ENCODE measurements at places on chromosomes 4 and X. TPM values are rescaled to one million over a fixed set of nuclear protein-coding genes. Genes with fewer than 3 reads are reported as not detected.

ASB12 gene
- total RNA-seq, result 0.33 TPM

RIBC1 gene
- total RNA-seq, result 0.97 TPM

RNF175 gene
- total RNA-seq, result 0.36 TPM

F9 gene
- total RNA-seq, result not detected

PUDP gene
- 45.0 TPM for total RNA-seq

All from endothelial cell (in vitro differentiated cells).